ENCODE measurements at places on chromosomes 11 and 22. TPM values are rescaled to one million over a fixed set of nuclear protein-coding genes. Genes with fewer than 3 reads are reported as not detected.

DNA sequence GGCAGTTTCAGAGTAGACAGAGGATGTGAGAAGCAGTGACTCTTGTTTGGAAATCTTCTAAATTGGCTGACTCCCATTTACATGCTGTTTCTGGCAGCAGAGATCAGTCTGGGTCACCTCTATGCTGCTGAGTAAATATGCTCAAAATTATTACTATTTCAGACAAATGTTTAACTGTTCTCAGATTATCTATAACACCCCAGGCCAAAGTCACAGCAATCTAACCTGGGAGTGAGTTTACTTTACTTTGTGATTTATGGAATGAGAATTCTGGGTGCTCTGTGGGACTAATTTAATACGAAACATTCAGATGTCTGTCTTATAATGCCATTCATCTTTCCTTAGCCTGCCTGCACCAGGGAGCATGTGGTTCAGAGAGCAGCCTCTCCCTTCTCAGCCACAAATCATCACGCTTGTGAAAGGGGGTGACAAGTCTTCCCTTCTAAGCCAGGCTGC lies 282.5 kb upstream of the MPPED2 start:
- no peak for DNase-seq

DNA sequence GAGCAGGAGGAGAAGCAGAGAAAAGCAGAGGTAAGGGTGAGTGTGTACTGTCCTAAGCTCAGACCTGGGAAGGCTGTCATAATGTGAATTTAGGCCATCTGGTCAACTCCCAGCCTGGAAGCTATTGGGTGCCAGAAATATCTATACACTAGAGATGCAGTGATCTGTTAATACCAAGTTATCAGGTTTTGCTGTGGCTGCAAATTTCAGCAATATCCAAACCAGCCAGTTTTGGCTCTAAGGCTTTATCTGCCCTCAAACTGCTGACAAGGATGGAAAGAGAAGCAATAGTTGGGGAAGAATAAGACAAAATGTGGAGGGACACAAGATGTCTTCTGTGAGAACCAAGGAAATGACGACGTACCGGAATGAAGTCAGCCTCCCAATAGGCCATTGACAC lies 62.9 kb downstream of the CYB5R2 start:
- DNase-seq: no peak

DNA sequence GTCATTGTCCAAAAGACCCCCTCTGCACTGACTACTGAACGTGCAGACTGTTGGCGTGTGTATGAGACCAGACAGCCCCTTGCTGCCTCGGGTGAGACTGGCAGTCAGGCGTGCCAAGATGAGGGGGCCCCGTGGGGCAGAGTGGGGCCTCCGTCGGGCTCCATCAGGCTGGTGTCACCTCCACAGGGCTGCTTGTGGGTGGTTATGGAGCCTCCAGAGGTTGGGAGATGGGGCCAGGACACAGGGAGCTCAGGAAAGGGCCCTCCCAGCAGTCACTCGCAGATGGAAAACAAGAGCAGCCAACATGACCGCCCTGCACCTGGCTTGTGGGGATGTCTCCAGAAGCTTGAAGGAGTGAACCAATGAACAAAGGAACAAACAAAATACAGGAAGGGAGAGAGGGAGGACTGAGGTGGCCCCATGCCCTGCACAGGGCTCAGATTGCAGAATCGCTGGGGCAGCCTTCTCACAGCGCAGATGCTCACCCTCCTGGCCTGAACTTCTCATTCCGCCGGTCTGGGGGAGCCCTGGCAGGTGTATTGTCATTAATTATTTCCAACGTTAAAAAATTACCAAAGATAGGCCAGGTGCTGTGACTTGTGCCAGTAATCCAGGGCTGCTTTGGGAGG lies 5.5 kb upstream of the PHLDA2 start:
- no peak for DNase-seq

GRCh38 chr11:47442514-47442913 lies 6.4 kb downstream of the RAPSN start:
- no peak for DNase-seq

DNA sequence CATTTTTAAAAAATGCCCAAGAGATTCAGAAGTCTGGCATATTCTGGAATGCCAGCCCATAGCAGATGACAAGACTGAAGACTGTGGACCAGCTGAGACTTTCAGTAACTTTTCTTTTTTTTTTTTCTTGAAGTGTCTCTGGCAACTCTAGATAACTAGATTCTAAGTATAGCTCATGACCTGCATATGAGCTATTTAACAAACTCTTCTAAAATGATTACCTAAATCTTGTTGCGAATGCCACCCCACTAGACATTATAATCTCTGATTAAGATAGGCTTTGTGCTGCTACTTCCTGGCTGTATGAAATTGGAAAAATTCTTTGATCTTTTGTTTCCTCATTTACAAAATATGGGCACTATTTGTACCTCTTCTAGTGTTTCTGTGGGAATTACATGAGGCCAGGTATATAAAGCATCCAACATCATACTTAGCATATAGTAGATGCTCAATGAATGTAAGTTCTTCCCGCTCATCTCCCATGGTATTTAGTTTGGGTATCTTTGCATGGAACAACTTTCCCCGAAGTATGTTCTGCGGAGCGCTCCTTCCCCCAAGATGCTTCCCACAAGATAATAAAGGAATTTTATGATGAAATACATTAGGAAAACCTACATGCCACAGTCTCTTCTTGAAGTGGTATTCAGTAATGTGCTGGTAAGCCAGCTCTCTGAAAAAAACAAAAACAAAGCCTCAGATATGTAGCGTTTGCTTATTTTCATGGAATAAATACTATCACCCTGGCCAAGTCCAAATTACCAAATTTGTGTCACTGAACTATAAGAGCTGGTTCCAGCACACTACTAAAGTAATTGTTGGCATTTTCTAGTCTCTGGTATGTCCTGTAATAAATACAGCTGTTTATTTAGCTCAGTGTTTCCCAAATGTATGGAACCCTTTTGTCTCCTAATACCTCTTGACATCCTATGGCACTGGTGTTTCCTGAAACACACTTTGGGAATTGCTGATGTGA lies 86.8 kb upstream of the TIMP3 start:
- no peak for DNase-seq

Gene UBQLN3
- polyA plus RNA-seq: not detected

DNA sequence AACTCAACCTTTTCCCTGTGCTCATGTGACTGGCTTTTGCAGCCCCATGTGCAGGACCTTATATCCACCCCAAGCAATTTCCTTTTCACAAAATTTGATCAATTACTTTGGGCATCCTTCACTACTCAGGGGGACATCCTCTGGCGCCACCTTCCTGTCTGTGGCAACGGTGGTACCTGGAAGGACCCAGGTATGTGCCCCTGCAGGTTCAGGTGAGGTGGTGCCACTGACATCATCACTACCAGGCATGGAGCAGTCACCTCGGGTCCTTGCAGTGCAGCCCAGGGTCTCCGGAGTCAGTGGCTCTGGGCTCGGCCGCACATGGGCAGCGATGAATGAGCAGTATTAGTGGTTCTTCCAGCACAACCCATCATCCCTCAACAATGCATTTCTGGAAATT lies 37.7 kb upstream of the B3GAT1 start:
- no peak for DNase-seq

All from large intestine (tissue), 12 donors.